Naive thymus-derived CD8-positive, alpha-beta T cell (primary cell): ENCODE measurements at places on chromosomes 3 and 15. TPM values are rescaled to one million over a fixed set of nuclear protein-coding genes. Genes with fewer than 3 reads are reported as not detected.

- no peak for DNase-seq
These were observed 22.4 kb downstream of the FNDC3B start for GRCh38 chr3:172061724-172062184.

GRCh38 chr3:153079386-153079785 is 82.6 kb upstream of the RAP2B start:
- no peak for DNase-seq

GRCh38 chr3:57646723-57647122 is 46.2 kb downstream of the DENND6A start:
- no peak for DNase-seq

- DNase-seq, result no peak
These were observed 37.8 kb upstream of the FAH start for GRCh38 chr15:80115021-80115420.

DNA sequence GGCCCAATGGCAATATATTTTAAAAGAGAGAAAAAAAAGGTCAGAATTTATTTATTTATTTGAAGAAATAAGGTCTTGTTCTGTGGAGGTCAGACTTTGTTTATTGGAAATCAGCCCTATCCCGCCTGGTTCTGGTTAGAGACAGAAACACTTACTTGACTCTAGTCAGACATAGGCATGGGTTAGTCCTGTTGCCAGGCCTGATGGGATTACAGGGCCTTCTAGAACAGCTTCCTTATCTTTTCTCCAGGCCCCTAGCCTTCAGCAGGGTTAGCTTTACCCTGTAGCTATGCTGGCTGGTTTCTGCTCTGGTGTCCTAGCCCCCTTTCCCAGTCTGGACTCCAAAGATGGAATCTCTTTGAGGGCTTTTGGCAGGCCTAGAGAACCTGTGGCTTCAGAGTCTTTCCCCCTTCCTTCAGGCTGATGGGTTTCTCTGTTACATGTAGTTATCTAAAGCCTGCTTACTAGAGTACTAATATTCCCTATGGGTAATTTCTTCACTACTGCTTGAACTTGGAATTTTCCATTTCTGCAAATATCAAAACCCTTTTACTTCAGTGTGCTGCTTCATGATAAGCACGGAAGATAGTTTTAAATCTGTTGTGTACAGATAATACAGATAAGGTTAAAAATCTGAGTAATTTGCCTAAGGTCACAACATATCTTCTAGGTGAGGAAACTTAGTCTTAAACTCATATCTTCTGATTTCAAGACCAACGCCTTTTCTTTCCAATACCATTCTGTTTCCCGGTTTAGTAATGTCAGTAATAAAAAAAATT is 10.6 kb downstream of the IREB2 start:
- DNase-seq, result no peak

DNA sequence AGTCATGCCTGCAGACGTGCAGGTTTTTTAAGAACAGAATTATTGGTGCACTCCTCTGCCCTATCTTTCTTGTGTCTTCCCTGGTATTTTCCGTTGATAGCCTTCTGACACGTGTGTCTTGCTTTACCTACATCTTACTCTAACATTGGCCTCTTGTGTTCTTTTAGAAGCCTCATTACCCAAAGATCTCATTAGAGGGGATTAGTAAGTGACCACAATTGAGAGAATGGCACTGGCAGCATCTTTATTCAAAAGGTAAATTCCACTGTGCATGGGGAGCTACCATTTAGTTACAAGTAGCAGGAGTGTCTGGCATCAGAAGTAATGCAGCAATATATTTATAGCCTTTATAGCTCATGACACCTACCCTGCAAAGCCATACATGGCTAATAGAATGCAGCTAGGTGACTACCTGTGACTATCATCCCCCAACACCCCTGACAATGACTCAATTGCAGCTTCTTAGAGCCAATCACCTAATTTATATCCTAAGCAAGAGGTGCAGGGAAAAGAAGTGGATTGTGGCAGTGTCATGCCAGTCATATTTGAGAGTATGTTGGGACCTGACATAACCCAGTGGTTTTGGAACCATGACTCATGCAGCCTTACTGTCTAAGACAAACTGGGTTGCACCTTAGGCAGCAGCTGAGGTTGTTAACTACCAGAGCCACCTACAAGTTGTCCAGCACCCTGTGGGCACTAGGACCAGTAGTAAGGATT is 164.8 kb downstream of the GRM7 start:
- no peak for DNase-seq

The ASB14 gene
- 0.08 TPM for polyA plus RNA-seq

The GOLGA8M gene
- polyA plus RNA-seq, result not detected

The CKMT1B gene
- not detected for polyA plus RNA-seq
